ENCODE measurements at places on chromosomes 5 and 9.

DNA sequence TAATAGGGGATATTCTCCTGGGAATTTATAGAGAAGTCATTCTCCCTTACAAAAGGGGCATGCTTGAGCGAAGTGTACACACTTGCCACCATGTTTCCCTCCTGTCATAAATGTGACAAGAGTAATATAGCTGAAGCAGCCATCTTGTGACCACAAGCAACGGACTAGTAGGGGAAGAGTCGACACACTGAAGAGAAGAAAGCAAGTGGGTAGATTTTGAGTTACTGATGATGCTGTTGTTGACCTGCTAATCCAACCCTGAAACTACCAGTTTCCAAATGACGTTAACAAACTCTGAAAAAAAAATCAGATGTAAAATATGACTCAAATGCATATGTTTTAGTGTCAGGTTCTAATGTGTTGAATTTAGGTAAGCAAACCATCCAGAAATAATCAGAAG, 350.4 kb downstream of the CDH10 start:
- no peak for DNase-seq

DNA sequence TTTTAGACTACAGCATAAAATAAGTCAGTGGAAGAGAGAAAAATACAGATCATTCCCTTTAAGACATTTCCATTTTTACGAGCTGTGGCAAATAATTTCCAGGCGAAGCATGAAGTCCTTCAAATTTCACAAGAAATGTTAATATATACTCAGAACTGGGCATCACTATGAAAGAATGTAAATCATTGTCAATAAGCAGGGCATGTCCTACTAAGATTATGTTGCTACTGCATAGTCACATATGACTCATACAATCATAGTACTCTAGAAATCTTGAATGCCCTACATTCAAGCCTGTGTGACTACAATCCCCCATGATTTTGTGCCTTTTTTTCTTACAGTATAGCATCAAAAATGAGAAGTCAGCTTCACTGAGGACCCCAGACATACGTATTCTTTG, 485.2 kb upstream of the FTMT start:
- DNase-seq = peak; percentile 18

- DNase-seq = no peak
These were observed 399 bp downstream of the NDUFA2 start for GRCh38 chr5:140647042-140647419.

GRCh38 chr9:91690540-91691249, 259.3 kb downstream of the ROR2 start:
- DNase-seq = no peak

DNA sequence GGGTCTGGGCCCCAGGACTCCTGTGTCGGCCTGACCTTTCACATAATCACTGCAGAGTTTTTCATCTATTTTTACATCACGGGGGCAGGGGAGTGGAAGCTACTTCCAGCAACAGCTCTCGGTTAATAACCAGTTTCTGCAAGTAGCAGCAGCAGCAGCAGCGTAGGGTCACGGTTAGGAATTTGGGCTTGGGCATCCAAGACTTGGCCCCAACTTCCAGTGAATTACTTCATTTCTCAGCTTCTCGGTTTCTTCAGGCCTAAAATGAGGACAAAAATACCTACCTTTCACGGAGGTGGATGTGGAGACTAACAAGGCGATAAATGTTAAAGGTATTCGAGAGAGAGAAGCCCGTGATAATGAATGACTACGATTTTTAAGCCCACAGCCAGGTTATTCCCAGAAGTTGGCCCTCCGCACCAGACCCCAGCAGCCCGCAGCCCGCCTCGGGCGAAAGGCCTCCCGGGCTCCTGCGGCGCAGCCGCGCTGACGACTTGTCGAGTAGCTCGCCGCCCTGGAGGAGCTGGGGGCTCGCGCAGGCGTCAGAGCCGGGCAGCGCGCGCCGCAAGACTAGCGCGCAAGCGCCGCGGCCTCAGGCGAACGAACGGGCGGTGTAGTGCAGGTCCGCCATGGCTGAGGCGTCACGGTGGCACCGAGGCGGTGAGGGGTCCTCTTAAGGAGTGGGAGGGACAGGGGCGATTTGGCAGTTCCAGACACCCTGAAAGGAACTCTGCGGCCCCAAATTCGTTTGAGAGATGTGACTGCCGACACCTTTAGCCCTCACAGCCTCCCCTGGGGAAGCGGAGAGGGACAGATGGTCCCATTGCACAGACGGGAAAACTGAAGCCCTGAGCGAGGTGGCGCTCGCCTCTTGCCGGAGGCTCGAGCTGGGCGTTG, at the start of gene PKD2L2:
PKD2L2 (plus strand) TSS at position 595 of the 897 bp plus-strand sequence; CDS start at position 630, 35 bp downstream.
- peak; percentile 45 for DNase-seq

- no peak for DNase-seq
These were observed 136.5 kb upstream of the RAI14 start for GRCh38 chr5:34519489-34520220.

DNA sequence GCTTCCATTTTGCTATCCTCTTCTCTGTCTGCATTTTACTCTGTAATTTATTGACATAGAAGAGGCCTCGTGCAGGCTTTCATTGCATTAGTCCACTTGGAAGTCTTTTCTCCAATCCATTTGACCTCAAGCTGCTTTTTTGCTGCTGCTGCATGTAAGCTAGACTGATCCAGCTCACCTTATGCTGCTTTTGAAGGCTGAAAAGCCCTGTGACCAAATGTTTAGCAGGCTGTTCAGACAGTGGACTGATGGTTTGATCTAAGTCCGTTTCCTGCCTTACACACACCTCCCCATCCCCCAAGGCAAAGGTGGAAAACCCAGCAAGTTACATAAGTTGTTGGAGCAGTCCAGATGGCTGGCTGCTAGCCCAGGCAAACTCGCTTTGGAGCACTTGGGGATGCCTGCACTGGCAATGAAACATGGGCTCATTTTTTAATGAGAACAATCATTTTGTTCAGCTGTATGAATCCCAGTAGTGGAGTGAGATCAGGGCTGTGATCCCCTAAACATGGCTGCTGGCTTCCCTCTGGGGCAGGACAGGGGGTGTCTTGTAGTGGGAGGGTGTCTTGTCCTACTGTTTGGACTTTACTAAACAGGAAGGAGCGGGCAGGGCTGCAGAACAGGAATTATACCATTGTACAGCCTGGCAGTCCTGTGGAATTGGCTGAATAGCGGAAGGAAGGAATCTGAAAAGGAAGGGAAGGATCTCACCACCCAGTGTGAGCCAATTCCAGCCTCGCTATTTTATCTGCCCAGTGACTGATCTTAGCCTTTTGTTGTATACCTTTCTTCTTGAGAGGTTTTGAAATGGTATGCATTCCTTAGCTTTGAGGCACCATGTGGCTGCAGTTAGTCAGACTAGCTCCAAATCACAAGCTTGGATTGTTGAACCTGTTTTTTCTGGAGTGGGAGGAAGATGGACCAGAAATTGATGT, 212.0 kb downstream of the ARHGAP26 start:
- DNase-seq = peak; percentile 53

GRCh38 chr5:14237317-14238086, 94.4 kb downstream of the TRIO start:
- no peak for DNase-seq

GRCh38 chr9:137293094-137293481, 9.0 kb downstream of the NRARP start:
- no peak for DNase-seq

DNA sequence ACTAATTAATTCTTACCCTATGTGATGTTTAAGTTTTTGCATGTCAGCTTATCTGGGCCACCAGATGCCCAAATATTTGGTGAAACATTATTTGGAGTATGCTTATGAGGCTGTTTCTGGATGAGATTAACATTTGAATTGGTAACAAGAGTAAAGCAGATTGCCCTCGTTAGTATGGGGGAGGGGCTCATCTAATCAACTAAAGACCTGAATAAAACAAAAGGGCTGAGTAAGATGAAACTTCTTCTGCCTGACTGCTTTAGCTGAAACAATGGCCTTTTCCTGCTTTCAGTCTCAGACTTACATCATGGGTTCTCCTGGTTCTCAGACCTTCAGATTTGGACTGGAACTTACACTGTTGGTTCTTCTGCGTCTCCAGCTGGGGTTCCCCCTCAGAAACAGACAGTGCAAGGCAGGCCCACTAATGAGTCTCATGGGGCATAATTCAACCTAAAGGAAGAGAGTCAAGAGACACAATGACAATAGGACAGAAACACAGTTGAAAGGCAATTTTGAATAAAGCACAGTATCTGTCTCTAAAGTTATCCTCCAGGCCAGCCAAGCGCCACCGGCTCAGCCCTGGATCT, 288.4 kb downstream of the CAAP1 start:
- no peak for DNase-seq

DNA sequence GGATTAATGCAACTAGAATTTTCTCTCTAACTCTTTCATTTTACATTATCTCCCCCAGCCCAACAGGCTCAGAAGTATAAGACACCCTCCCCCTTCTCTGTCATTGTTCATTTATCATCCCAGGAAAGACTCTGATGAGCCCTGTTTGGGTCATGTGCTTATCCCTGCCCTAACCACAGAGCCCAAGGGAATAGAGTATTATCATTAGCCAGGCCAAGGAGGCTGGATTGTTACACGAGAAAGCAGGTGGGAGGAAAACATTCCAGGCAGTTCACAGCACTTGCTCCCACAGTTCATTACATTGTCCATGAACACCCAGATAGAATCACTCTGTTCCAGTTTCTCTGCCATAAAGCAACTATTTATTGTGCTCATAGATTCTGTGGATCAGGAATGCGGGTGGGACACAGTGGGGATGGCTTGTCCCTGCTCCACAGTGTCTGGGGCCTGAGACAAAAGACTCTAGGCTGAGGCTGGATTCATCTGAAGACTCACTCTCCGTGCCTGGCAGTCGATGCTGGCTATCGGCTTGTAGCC, 59.5 kb upstream of the TMEM215 start:
- no peak for DNase-seq

DNA sequence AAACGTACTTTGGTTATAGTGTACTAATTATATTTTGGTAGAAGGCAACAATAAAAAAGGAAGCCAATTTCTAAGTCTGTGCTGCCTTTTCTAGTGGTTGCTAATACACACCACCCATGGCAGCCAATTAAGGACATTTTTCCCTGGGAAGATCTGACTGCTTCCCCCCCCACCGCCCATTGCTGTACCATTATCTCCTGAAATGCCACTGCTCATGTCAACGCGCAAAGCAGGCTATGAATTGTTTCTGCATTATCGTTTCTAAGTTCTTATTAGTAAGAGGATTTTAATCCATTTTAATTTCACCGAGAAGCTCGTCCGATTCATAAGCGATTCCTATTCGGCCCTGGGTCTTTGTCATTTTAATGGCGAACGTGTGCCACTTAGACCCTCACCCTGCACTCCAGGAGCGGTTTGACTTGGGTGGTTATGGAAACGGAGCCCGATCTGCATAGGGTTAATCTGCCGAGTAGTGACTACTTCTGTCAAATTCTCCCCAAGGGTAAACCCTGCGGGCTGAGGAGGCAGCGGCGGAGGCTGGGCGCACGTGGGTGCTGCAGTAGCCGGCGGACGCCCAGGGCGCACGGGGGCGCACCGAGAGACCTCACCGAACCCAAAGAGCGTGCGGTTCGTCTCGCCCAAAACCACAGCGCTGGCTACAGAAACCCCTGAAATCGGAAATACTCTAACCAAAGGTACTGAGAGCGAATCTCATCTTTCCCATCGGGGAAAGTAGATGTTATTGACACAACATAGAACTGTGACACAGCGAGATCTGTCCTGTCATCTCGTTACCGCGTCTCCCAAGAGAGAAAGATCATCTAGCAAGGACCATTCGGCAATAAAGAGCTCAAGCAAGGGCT, 55.8 kb upstream of the SHC3 start:
- DNase-seq = no peak

- DNase-seq = no peak
These were observed 377.8 kb upstream of the CLINT1 start for GRCh38 chr5:158236511-158237335.

DNA sequence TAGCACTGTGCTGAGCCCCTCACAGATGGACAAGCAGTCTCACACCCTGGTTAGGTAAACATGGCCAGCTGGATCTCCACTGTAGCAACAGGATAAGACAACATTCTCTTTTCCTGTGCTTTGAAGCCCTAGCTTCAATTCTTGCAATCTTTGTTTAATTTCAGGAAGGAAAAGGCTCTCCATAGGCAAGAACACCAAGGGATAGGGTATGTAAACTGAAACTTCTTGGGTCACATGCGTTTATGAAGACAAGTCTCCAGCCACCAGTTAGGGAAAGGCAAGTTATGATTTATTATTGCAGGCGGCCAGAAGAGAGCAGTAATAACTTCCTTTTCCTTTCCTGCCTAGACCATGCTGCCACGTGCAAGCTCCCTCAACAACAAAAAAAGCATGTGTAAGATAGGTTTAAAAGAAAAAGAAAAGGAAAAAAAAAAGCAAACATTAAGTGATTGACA, 50.1 kb upstream of the POU5F2 start:
- no peak for DNase-seq

GRCh38 chr5:35416217-35416988, 186.1 kb upstream of the PRLR start:
- no peak for DNase-seq

GRCh38 chr5:18882154-18882553, 1105.8 kb downstream of the CDH18 start:
- no peak for DNase-seq

DNA sequence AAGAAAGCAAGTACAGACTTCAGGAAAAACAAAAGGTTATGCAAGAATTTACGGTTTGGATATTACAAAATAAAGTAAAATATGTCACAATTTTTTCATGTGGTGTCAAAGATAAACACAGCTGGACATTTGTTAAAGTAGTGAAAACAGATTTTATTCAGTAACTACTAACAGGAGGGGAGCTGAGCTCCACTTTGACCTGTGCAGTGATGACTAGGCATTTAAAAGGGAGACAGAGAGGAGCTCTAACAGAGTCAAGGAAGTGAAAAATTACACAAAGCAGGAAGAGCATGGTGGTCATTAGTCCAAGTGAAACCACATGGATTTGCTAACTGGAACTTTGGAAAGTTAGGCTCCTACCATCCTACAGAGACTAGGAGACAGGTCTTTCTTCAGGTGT, 263.6 kb upstream of the PCSK5 start:
- no peak for DNase-seq

GRCh38 chr5:82046276-82046647, 74.4 kb downstream of the ATG10 start:
- DNase-seq = no peak

DNA sequence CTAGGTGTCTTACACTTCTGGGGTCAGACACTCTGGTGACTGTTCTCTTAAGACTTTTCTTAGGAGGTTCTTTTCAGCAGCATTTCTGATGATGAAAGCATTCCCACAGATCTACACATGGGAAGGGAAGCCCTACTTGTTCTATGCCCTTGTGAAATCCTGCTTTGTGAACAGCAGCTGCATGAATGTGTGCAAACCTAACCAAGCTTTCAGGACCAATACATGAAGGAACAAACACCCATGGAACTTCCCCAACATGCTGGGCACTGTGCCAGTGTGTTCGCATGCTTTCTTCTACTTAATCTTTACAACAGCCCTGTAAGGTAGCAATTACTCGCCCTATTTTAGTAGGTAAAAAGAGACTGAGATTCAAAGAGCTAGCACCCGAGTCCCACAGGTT, 439.9 kb upstream of the KLF4 start:
- no peak for DNase-seq

DNA sequence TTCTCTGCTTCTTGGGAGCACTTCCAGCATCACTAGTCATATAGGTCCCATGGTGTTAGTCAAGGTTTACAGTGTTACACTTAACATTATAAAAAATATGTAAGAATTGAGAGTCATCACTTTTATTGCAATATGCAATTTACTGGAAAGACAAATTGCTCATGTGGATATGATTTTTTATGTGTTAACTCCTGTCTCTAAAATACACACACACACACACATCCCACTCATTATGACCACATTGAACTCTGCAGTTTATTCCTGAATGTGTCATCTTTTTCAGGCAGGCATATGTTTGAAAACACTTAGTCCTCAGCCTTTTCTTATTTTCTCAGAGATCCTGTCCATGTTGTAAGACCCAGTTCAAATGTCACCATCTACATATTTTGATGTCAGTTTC, 148.5 kb upstream of the MRPS30 start:
- DNase-seq = no peak

GRCh38 chr5:179195561-179196404, 135.6 kb downstream of the ZNF354C start:
- DNase-seq = no peak

Data from AG09319 (cell line).